ENCODE measurements at places on chromosomes 12 and 14.

DNA sequence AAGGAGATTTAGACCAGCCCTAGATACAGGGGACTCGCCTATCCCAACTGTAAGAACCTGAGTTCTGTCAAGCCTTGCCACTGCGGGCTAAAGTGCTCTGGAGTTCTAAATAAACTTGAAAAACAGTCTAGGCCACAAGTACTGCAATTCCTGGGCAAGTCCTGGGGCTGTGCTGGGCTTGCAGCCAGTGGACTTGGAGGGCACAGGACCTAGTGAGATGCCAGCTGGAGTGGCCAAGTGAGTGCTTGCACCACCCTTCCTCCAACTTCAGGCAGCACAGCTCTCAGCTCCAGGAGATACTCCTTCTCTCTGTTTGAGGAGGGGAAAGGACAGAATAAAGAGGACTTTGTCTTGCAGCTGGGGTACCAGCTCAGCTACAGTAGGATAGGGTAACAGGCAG is 307.6 kb upstream of the FBXO33 start:
- no peak for DNase-seq

- DNase-seq = no peak
Measured at GRCh38 chr12:32197421-32197820, 90.8 kb downstream of the BICD1 start.

DNA sequence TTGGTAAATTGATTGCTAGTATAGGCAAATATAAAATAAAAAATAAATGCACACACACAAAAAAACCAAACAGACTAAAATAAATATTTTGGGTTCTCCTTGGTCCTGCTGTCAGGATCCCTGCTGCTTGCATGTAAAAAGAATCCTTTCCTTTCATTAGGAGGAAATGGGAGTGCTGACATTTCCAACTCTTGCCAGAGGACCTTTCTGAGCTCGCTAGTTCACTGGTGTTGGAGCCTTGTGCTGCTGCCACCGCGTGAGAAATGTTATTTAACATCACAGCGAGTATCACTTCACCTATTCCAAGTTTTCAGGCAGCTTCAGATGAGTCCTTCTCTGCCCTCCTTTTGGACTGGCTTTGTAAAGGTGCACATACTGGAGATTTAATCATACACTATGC is 358.9 kb downstream of the NPAS3 start:
- DNase-seq = no peak

DNA sequence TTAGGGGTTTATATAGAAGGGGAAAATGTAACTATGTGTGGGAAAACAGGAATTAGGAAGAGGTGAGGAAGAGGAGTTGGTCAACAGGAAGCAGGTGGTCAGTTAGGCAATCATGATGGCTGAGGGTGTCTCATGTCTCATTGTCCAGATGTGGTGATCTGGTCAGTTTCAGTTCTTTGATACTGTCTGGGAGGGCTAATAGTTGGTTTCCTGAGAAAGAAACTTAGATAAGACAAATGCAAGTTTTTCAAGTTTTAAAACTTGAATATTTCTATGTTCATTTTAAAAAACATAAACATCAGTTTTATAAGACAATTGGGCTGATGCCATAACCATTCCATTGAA is 1121.8 kb upstream of the USP15 start:
- DNase-seq = no peak

- DNase-seq = no peak
Measured at GRCh38 chr14:29681316-29681715, 246.3 kb downstream of the PRKD1 start.
